Esophagus squamous epithelium (tissue), 5 donors: ENCODE measurements at places on chromosomes 7 and 10.

GRCh38 chr7:126606331-126606730 lies 646.4 kb downstream of the GRM8 start:
- DNase-seq, result no peak

GRCh38 chr10:49526619-49527018 lies 12.3 kb downstream of the ERCC6 start:
- DNase-seq, result no peak

DNA sequence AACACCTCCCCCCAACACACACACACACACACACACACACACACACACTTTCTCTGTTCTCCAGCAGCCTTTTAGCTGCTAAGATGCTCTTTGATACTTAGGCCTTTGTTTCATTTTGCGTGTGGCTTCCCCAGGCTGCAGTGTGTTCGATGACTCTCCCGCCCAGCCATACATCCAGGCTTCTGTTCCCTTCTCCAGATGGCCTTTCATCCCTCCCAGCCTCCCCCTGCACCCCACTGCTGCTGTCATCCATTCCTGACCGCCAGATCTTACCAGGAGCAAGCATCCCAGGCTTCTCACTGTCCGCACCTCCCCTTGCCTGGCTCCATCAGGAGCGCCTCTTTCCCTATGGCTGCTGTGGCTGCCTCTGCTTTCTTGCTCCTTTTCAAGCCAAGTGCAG lies 77.8 kb upstream of the PPIF start:
- no peak for DNase-seq

GRCh38 chr7:7292085-7292484 lies 109.7 kb downstream of the C1GALT1 start:
- no peak for DNase-seq

GRCh38 chr7:35967366-35968139 lies 166.7 kb downstream of the SEPTIN7 start:
- DNase-seq, result no peak

- no peak for DNase-seq
Measured at GRCh38 chr10:64376167-64376566, 855.0 kb downstream of the REEP3 start.

DNA sequence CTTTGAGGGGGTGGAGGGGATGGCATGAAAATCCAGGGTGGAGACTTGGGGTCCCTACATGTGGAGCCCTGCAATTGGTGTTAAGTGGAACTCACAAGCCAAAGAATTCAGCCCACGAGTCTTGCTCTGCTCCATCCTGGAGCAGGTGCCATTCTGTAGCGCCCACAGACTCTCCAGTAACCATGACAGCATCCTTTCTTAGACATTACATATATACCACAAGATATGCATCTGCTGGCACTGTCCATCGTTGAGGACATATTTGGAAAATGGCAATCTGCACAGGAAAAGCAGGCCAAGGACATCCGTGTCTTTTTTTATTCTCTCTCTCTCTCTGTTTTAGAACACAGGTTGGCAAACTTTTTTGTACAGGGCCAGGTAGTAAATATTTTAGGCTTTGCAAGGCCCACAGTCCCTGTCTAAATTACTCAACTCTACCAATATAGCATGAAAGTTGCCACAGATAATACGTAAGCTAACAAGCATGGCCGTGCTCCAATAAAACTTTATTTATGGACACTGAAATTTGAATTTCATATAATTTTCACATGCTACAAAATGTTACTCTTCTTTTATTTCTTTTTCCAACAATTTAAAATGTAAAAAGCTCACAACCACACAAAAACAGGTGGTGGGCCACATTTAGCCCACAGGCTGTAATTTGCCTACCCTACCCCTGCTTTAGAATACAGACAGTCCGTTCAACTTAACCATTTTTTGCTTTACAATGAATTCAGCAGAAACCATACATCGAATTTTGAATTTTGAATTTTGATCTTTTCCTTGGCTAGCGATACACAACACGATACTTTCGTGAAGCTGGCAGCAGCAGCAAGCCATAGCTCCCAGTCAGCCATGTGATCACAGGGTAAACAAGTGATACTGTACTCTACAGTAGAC lies 141.4 kb upstream of the STK17A start:
- DNase-seq, result no peak

DNA sequence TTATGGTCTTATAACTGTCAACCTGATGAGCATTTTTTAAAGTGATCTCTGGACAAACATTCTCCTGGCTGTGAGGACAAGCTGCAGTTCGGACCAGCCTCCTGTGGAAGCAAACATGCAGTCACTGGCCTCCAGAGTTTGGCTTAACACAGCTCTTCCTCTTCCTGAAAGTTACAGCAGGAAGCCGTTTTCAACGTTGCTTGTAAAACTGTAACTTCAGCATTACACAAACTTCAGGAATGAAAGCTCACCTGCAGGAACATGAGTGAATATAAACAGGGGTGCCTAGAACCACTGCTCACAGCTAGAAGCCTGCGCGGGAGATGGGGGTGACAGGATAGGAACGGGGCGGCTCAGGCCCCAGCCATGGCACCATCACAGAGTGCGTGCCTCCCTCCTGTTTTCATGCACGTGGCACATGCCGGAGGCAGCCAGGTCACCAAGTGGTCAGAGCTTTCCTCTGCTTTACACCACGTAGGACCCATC lies 292.9 kb upstream of the PITRM1 start:
- no peak for DNase-seq

DNA sequence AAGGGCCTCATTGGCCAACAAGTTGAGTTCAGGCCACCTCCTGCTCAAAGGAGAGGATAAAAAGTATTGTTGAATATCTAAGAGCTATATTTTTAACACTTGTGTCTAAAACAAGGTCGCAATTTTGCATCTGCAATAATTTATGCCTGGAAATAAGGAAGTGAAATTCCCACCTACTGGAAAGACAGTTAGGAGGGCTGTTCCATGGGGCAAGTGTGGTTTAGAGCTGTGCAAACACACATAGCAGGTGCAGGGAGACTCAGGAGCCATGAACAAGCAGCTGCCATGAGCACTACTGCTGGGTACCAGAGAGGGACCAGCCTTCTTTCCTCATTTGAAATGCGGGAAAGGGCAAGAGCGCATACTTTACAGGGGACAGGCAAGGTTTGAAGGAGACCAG lies 35.5 kb upstream of the IKZF1 start:
- DNase-seq, result no peak

GRCh38 chr10:85602306-85602705 lies 764.3 kb downstream of the GRID1 start:
- no peak for DNase-seq
